Left lobe of liver (tissue), 2 donors: ENCODE measurements at places on chromosomes 12 and 14.

- no peak for DNase-seq
These were observed 14.1 kb downstream of the GPX2 start for GRCh38 chr14:64928239-64929013.

GRCh38 chr14:42277840-42278239, 671.2 kb downstream of the LRFN5 start:
- no peak for DNase-seq

DNA sequence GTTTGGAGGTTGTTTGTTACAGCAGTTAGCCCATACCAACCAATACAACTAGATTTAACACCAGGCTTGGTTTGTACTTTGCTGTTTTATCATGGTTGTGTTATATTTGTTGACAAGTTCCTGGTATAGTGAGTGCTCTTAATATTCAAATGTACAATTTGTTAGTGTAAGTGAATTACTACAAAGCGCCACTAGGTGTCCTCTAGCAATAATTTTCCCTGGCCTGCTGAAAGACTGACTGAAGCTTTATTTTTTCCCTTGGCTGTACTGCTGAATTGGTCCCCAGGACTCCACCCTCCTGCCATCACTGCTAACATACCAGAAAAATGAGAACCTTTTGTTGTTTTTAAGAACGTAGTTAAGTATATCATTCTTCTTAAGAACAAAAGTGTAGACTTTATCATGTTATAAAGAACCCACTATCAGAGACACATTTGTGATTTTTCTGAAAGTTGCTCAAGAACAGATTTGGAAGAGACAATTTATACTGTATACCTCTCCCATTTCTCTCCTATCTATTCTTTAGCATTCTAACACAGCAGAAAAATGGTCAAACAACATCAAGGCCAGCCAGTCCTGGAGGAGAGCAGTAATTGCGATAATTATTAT, 75.3 kb upstream of the FAR2 start:
- DNase-seq: no peak

GRCh38 chr12:55845361-55845760, 2.6 kb upstream of the MMP19 start:
- DNase-seq: no peak

GRCh38 chr14:24113801-24114531, 611 bp upstream of the DCAF11 start:
- DNase-seq: peak; percentile 98

- no peak for DNase-seq
These were observed 119.4 kb downstream of the KTN1 start for GRCh38 chr14:55699131-55700057.

DNA sequence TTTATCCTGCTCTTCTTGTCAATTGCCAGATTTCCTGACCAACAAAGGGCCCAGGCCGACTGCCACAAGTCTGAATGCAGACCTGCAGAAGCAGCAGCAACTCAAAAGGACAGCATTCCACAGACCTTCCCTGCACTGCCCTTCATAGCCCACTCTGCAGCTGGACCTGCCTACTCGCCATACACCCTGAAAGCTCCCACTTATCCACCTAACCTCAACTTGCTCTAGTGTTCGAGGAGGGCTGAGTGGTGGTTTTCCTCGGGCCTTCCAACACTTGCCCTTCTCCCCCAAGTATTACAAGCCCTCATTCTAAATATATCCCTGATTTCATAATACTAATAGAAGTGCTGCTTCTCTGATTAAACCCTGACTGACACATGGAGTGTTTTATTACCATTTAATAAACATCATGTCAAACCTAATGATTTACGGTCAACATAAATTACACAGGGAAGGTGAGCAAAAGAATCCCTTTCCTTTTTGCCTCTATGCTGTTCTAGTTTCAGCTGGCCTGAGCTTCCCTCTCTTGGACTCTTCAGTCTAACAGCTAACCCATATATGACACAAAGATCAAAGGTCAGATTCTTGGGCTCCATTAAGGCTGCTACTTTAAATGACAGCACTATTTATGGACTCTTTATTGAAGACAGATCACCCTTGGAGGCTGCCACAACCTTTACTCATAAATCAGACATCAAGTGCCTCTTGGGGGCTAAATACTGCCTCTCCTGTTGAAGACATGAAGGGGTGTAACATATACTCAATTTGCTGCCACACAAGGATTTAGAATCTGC, 1546.9 kb upstream of the TMEM132C start:
- DNase-seq: no peak

DNA sequence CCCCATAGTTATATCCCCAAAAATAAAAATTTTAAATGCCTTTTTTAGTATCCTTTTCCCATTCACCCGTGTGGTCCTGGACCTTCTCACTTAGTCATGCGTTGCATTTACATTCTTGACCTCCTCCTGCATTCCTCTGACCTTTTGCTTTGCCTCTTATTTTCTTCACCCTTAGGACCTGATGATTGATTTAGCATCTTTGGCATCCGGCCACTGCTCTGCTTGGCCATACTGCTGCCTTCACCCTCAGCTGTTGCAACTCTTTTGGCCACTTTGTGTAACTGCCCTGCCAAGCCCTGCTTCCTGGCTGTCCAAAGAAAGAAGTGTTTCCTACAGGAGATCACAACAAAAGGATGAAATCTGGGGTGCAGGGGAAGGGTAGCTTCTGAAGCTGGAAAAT, 48.8 kb upstream of the SLC38A4 start:
- DNase-seq: peak; percentile 81

DNA sequence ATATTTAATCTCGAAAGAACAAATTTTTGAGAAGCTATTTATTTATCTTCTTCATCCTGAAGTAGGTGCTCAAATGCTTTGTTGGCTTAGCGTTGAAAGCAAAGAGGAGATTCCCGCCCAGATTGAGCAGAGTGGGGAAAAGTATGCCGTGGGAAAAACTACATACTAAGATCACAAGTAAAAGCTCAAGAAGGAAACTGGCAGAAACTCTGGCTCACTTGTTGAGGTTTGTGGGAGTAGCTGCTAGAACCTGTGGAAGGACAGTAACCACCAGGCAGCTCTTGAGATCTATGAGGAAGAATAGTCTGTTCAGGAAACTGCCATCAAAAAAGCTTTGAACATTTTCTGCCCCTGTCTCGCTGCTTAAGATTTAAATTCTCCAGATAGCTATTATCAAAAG, 3.9 kb downstream of the MYRFL start:
- DNase-seq: no peak

DNA sequence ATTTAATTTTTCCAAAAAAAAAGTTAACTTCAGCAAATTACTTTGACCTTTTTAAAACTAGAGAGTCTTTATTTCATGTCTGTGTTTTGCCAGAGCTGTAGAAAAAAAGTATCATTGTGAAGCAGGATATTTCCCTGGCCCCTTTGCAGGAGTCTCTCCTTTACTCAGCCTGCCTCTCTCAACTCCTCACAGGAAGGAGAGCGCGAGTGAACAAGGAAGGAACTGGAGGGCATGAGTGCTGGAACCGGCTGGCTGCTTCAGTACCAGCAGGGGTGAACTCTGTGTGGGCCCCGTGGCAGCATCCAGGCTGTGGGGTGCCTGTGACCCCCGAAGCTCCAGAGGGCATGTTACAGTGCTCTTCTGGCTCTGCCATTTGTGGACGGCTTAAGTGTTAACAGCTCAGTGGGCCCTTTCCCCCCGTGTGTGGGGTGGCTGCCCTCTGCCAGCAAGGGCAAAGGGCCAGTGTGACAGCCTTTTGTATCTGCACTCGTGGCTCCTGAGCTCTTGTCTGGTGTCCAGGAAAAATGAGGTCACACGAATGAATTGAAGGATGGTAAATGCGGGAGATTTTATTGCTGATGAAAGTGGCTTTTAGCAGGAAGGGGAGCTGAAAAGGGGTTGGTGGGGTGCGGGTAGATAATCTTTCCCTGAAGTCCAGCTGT, 76.6 kb upstream of the KCNH3 start:
- peak; percentile 67 for DNase-seq

DNA sequence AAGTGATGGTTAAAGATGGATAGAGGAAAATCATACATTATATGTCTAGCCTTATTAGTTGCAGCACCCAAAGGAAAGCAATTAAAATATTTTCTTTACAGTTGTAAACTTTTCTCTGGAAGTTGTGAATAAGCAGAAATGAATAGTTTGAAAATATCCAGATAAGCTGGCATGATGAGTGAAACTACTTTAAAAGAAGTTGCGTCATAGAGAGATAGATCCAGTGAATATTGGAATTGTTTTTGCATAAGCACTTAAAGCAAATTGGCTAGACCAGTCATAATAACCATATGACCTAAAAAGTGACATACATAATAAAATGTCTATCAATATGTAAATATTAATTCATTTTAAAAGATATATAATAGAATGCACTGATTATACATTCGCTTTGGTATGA, 132.1 kb downstream of the SOX5 start:
- no peak for DNase-seq

DNA sequence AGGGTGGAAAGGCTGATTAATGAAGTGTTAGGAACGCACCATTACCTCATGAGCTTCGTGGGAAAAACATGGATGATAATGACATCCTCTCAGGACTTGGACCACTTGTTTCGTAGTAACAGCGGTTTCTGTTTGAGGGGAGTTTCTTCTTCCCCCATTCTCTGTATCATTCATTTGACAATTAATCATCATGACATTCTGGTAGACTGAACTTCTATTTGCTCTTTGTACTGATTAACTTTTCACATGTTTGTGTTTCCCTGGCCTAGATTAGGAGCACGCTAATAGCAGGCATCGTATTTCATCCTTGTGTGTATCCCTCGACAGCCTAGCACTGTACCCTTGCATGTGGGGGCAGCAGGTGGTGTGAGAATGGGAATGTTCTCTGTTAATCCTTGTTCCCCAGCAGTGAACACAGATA, 8.0 kb downstream of the LRRC74A start:
- no peak for DNase-seq

DNA sequence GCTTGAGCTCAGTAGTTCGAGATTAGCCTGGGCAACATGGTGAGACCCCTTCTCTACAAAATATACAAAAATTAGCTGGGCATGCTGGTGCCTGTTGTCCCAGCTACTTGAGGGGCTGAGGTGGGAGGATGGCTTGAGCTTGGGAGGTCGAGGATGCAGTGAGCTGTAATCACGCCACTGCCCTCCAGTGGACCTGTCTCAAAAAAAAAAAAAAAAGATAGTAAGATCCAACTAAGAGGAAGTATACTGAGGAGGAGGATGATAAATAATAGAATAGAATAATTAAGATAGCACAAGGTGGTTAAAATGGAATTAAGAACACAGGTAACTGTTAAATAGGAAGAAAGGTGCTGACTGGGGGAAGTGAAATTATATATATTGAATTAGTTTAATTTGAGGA, 37.0 kb upstream of the BAZ1A start:
- no peak for DNase-seq

GRCh38 chr14:32720927-32721326, 217.8 kb upstream of the NPAS3 start:
- DNase-seq: no peak

DNA sequence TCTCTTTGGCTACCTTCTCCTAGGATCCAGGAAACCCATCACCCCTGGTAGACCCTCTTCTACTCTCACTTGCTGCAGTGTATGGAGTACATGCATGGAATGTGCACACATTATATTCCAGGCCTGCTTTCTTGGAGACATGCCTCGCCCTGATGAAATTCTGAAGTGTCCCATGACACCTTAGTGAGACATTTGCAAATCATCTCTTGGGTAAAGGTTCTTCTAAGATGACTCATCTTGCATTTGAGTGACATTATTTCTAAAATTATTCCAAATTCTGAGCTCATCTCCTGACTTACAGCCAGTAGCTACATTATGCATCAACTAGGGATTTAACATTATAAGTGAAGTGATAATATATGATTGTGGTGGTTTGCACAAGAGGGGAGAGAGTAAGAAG, 49.8 kb downstream of the SDR9C7 start:
- DNase-seq: no peak

DNA sequence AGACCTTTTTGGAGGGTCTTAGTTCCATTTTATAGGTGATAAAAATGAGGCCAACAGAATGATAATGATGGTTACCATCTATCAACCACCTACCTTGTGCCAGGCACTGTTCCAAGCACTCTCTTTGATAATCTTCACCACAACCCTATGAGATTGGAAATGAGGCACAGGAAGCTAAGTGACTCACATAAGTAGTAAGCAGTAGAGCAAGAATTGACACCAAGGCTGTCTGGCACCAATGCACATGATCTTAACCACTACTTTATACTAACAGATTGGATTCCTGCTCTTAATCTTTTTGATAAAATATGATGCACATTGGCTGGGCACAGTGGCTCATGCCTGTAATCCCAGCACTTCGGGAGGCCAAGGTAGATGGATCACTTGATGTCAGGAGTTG, 91.4 kb downstream of the DRAM1 start:
- DNase-seq: no peak

DNA sequence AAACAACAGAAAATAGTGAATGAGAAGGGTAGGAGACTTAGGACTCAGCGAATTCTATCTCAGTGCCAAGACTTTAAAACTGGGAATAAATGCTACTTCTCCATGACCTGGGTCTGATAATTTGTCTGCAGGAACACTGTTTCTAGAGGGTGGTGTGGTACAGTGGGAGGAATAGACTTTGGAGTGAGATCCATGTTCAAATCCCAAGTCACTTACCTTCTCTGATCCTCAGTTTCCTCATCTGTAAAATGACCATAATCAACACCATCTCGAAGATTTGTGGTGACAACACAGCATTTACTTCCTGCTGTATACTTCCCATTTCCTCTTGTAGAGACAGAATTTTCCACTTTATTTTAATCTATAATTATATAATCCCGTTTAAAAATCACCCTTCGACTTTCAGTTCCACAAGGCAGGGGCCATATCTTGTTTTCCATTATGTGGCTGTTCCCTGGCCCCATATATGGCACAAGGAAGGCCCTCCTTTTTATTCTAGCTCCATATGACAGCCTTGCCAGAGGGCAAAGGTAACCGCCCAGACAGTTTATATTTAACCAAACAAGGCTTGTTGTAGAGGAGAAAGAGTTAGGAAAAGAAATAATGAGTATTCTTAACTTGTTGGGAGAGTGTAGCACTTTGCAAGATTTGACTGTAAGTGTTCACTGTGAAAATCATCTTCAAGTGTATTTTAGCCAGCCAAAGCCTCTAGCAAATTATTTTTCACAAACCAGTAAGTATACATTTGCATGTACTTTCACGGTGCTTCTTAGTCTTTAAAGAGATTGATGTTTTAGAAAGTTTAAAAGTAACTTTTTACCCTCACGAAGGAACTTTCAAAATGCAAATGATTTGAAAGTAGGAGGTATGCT, 243.1 kb downstream of the AKAP6 start:
- DNase-seq: peak; percentile 72

DNA sequence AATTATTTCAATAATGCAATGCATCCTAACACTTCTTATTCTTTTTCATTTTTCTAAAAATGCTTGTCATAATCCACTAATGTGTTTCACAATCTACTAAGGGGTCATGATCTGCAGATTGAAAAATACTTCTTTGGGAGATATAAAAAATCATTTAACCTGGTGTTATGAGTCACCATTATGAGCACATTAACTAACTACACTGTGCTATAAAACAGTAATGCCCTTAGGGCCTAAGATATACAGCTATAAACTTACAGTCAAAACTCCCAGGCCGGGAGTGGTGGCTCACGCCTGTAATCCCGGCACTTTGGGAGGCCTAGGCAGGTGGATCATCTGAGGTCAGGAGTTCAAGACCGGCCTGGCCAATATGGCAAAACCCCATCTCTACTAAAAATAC, 14.2 kb downstream of the ATXN2 start:
- DNase-seq: no peak
